ENCODE measurements at places on chromosomes 3 and 15.

DNA sequence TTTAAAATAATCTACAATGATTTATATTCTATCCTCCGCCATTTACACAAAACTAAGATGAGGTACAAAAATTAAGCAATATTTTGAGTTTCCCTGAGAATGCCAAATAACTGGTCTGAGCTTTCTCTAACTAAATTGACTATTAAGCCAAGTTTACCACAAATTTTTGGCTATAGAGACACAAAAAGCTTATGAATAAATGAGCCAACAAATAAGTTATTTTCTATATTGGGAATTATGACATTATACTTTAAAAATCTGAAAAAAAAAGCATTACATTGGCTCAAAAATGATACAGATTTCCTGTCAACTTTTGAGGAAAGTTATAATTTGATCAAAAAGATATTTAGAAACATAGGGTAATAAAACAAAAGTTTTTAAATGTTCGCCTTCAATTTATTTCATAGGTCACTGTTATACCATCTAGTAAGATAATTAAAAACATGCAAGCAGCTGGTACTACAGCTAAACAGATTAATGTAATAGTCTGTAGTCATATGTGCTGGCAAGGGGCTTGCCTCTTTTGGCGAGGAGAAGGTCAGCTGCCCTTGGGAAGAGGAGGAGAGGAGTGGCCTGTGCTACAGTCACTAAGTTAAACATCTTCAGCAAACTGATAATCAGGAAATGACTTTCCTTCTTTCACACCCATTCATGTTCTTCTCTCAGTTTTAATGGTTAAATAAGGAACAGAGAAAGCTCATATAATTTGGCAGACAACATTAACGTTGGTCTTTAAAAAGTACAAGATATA is 318.5 kb downstream of the TBC1D5 start:
- DNase-seq, result no peak

GRCh38 chr15:99669250-99669649 is 64.0 kb downstream of the LYSMD4 start:
- no peak for DNase-seq

- DNase-seq, result no peak
These were observed 8.4 kb downstream of the PARP14 start for GRCh38 chr3:122688996-122689395.

GRCh38 chr3:10285272-10286132 is 7.2 kb downstream of the GHRL start:
- no peak for DNase-seq

DNA sequence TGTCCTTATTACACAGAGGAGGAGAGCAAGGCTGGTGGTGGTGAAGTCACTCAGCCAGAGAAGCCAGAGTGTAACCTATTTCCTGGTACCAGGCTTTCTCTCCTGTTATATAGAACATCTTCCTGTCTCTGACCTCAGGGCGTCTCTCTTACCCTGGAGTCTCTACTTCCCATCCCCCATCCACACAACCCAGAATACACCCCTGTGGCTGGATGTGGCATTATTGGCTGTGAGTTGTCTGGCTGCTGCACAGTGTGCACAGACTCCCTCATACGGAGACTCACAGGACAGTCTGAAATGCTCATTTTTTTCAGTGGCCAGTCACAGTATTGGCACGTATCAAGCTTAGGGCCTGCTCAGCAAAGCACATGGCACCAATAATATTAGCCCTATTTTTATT is 8.6 kb downstream of the PODXL2 start:
- no peak for DNase-seq

DNA sequence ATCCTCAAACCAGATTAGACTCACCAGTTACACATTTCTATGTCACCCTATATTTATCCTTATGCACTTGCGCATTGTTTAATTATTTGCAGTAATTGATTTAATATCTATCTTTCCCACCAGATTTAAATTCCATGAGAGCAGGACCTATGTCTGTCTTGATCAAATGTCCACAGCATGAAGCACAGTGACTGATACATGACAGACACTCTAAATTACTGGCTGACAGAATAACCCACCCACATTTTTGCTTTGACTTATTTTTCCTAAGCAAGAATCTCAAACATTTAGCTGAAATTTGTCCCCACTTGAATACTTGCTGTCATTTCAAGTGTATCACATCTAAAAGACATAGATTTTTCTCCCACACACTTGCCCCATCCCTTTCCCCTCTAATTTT is 7.5 kb downstream of the CD200R1 start:
- DNase-seq, result no peak

DNA sequence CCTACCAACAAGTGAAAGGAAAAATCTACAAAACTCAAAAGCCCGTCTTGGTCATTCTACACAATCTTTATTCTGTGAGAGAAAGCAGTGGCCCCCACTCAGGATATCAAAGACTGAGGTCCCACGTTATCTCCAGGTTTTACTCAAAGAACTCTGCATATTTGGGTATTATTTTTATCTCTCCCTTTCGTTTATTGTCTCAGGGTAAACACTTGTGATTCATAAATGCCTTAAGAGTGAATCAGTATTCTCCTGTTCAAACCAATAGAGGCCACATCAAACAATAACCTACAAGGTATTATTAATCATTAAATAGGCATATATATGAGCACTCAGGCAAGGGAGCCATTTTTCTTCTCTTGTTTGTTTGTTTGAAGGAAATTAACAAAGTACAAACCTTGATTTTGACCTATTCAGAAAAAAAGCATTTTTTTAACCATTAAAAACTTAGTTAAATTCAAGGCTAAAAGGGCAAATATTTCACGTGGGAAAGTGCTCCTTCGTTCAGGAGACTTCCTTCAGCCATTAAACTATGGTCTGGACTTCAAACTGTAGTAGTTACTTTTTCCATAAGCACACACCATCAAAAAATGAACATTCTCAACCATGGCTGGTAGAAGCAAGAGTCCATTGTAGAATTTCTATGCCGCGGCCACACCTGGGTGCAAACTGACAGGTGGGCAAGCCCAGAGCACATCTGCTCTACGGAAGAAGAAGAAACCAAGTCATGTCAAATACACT is 13.9 kb upstream of the HES1 start:
- DNase-seq, result no peak

DNA sequence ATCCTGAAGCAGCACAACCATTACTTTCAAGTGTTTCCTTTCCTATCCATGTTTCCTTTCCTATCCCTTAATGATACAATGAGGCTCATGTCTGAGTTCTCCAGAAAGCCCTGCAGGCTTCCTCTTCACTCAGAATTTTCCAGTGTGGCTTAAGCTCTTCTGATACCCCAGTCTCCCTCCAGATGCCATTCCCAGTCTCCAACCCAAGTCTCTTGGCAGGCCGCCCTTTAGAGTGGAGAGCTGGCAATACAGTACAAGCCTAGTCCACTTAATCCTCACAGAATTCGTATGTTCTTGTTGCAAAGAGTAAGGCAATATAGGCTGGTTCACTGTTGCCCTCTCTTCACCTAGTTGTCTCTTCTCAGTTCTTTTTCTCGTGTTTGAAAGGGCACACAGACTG is 503.9 kb upstream of the MDFIC2 start:
- no peak for DNase-seq

- no peak for DNase-seq
These were observed 147.0 kb upstream of the NR2F2 start for GRCh38 chr15:96183514-96183850.

DNA sequence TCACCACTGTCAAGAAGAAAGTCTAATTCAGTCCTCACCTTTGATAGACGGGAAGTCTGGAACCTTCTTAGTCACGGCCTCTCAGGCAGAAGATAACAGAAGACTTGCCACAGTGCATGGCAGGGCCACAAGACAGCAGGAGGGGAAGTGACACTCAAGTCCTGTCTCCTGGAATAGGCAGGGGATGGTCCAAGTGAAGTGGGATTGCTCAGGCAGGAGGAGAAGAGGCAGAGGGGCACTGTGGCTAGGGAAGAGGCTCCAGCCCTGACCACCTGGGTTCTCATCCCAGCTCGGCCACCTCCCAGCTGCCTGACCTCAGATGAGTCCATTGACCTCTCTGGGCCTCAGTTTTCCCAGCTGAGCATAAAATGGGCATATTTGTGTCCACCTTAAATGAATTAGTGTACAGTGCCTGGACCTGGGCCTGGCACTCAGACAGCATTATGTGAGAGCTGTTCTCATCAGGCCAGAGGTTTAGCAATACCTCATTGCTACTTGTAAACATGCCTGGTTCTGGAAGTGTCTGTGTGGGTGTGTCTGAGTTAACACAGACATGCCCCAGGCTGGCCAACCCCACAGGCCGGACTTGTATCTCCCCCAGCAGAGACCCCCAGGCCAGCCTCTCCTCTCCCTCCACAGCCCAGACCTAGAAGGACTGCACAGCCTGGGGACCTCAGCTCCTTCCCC is 11.5 kb upstream of the PCSK6 start:
- DNase-seq, result no peak

GRCh38 chr15:34793071-34793470 is 2.3 kb downstream of the ACTC1 start:
- DNase-seq, result no peak

Measured in neural crest cell (in vitro differentiated cells).